ENCODE measurements at places on chromosomes 3 and 15.

- DNase-seq, result no peak
Measured at GRCh38 chr3:122058294-122058693, 3.1 kb downstream of the CD86 start.

GRCh38 chr3:150216041-150216811 is 191.9 kb upstream of the TSC22D2 start:
- peak; percentile 97 for DNase-seq

DNA sequence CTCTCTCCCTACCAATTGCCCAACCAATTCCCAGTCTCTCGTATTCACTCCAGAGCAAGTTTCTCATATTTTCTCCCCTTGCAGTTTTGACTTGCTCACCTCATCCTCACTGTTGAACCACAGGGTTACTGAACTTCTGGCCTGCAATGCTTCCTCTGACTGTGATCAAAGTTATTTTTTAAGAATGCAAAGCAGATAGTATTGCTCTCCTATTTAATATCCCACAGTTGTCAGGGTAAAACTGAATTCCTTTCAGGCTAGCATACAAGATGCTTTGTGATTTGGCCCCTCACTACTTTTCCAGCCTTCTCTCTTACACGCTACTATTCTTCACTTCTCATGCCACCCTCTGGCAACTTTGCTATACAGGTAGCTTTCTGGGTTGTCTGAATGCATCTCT is 80.9 kb downstream of the LRRFIP2 start:
- DNase-seq, result no peak

DNA sequence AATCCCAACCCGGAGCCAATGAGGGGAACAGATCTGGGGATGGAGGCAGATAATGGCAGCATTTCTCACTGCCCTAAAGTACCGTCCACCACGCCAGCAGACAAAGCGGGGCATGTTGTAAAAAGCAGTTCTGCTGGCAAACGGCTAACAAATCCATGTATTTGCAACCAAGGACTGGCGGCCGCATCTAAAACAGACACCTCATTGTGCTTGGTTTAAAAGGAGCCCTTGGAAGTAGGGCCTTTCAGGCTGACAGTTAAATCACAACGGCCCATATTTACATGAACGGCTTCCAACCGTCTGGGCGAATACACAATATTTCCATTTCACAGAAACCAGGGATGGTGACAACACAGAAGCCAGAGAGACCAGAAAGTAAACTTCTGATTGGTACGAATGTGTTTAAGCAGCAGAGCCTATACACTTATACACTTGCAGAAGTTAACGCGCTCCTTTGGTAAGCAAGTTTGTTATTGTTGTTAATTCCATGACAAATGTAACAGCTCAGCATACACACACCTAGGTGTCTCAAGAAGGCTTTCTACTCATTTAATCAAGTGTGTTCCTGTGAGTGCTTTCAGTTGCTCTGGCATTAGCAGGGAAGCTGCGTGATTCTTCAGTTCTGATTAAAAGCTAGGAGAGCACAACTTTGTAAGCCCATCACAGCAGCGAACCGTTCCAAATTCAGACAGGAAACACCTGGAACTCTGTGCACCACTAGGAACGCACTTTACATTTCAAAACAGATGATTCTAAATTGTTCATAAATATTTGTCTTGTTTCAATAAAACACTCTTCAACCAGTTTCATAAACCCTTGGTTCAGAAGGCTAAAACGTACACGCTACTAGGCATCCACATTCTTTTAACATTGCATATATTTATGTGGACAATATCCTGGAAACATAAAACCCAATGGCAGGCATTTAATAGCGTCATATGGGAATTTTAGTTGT is 112.9 kb downstream of the PDZRN3 start:
- no peak for DNase-seq

- DNase-seq, result peak; percentile 12
Measured at GRCh38 chr3:20558161-20558560, 372.2 kb upstream of the SGO1 start.

- no peak for DNase-seq
Measured at GRCh38 chr3:177439694-177440269, 242.5 kb upstream of the TBL1XR1 start.

DNA sequence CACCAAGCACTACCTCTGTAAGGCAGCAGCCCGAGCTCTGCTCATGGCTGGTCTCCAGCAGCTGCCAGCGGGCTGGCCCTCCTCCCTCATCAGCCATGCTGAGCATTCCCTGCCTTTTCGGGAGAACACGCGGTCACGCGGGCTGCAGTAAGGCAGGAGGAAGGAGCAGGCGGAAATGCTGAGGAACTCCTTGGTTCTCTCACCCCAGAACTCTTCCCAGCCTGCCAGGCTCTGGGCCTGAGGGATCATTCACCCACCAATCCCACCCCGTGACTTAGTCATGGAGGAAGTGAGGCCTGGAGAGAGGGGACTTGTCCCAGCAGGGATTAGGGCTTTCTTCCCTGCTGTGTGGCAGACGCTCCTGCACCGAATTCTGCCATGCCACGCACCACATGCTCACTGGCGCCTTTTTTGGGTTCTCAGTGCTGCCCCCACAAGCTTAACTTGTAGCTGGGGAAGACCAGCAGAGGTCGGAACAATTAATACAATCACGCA is 42.9 kb upstream of the RPL32 start:
- DNase-seq, result peak; percentile 17

DNA sequence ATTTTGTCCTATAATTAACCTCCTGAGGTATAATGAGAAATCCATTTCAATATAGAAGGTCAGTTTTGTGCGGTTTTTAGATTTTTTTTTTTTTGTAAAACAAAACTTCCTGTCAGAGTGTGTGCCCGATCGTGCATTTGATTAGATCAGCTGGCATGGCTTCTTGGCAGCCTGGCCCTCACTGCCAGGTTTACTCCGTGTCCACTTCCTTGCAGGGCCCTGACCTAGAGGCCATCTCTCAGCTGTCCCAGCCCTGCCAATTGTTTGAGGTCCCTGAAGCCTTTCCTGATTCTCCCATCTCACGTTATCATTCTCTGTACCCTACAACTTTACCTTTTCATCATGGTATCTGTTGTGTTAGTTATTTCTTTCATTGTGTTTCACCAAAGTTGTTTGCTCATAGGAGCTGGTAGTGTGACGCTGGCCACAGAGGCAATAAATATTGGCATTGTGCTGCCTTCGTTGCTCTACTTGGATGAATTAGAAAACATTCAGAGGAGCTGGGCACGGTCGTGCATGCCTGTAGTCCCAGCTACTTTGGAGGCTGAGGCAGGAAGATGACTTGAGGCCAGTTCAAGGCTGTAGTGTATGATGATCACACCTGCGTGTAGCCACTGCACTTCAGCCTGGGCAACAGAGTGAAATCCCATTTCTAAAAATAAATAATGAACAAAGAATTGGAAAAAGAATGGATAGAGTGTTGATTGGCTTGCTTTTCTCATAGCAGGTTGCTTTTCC is 202.0 kb downstream of the GHSR start:
- no peak for DNase-seq

DNA sequence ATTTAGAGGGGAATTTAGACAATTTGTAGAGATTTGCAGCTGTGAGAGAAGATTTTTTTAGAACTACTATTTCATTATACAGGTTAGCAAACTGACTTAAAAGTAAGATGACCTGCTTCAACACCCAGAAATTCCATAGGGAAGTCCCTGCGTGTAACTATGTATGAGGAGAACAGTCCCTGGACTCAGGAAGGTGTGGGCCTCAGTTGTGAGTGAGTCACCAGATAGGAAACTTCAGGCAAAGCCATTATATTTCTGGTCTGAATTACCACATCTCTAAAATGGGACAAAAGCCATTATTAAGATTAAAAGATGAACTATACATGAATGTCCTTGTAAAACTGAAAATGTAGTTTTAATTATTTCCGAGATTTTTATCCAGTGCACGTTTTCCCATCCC is 488.3 kb upstream of the GOLIM4 start:
- DNase-seq, result peak; percentile 28

DNA sequence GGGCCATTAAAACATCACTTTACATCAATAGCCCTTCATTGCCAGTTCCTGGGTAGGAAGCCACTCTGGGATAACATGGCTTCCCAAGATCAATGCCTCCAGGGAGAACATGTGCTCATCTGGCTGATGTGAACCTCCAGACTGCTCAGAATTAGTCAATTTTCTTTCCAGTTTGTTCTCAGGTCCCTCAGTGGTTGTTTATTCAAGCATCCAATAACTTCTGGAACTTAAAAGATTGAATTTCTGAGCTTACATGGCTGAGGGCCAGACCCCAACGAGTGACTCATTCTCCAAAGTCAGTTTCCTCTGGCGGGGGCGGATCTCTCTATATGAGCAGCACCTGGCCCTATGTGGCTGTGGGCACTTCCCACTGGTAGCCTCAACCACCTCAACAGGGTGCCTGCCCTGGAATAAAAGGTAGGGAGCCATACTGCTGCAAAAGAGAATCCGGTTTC is 34.0 kb downstream of the LYZL4 start:
- DNase-seq, result peak; percentile 89

DNA sequence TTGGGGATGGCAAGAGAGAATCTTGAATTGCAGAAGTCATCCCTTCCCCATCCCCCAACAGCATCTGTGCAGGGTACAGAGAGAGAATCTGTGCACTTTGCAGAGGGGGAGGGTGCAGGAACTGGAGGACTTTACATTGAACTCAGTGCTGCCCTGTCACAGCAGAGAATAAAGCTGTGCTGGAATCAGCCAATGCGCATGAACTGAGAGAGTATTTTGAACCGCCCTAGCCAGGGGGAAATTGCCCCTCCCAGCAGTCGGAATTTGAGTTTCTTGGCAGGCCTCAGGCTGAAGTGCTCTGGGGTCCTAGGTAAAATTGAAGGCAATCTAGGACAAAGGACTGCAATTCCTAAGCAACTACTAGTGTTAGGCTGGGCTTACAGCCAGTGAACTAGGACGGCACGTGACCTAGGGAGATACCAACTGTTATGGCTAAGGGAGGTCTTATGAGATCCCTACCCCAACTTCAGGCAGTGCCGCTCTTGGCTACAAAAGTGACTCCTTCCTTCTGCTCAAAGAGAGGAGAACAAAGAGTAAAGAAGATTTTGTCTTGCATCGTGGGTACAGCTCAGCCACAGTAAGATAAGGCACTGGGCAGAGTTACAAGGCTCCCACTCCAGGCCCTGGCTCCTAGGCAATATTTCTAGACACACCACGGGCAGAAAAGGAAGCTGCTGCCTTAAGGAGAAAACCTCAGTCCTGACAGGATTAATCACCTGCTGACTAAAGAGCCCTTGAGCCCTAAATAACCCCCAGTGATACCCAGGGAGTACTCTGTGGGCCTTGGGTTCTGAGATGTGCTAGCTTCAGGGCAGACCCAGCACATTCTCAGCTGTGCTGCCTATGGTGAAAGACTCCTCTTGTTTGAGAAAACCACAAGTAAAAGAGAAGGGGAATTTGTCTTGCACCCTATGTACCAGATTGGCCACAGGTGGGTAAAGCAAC is 300.5 kb upstream of the ALCAM start:
- no peak for DNase-seq

GRCh38 chr3:162007722-162008121 is 511.1 kb downstream of the OTOL1 start:
- no peak for DNase-seq

GRCh38 chr3:72590732-72591221 is 257.5 kb downstream of the SHQ1 start:
- DNase-seq, result no peak

DNA sequence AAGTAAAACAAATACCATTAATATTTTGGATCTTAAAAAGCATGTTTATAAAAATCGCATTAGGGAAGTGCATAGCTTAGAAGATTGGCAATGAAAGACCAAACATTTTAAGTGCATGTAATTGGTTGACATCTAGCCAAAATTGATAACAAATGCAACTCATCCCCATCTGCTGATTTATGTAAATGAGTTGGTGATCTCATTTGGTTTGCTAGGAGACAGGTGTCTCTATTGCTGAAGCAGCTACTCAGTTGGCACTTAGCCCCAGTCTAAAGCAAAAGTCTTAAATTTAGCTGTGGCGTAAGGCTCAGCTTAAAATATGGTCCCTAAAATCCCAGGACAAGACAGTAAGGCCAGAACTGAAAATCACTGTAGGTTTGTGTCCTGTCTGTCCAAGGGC is 113.5 kb upstream of the CHL1 start:
- DNase-seq, result peak; percentile 33

- peak; percentile 4 for DNase-seq
Measured at GRCh38 chr15:90646662-90647305, 70.4 kb upstream of the BLM start.

DNA sequence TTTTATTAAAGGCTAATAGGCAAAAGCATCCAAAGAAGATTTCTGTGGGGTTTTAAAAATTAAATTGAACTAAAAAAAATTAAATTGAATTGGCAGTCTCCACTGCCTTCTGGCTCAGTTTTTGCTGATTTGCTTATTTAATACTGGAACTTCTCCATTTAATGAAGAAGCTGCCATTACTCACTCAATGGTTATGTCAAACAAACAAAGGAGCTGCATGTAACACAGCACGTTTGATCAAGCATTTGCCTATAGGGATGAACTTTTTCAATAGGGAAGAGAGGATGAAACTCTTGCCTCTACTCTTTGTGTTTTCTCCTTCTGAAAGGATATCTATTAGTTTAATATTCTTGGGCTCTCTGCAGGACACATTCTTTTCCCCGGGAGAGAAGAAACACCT is 4.8 kb upstream of the HCLS1 start:
- DNase-seq, result no peak

DNA sequence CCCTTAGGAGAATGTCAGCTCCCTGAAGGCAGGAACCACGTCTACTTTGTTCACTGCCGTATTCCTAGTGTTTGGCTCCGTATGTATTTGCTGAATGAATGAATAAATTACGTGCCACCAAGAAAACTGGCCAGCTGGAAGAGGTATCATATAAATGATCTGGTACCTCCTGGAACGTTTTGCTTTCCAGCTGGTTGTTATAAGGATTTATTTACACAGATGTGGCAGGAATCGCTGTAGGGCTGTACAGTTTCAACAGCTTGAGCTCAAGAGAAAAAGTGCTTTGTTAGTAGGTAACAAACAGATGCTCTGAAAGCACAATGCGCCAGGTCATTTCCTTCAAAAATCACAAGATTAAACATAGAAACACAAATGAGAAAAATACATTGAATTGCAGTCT is 108.8 kb upstream of the ATP2B2 start:
- peak; percentile 6 for DNase-seq

GRCh38 chr3:148333091-148333490 is 364.6 kb upstream of the AGTR1 start:
- DNase-seq, result no peak

GRCh38 chr3:49803465-49804140 is 542 bp downstream of the INKA1 start:
- peak; percentile 67 for DNase-seq

GRCh38 chr15:84697236-84697990 is 18.5 kb downstream of the SEC11A start:
- no peak for DNase-seq

GRCh38 chr15:42591238-42591934 is 16.0 kb downstream of the STARD9 start:
- peak; percentile 16 for DNase-seq

GRCh38 chr3:150656316-150656715 is 47.4 kb downstream of the ERICH6 start:
- DNase-seq, result no peak

GRCh38 chr3:188581365-188581764 is 427.4 kb downstream of the LPP start:
- no peak for DNase-seq

Data from NCI-H69 (cell line).